Activated CD4-positive, CD25-positive, alpha-beta regulatory T cell treated with anti-CD3 and anti-CD28 coated beads, Interleukin-2, amount 50 U/mL, for 16 hours (primary cell): ENCODE measurements at places on chromosomes 7 and 10.

GRCh38 chr7:6234384-6234783, 38.0 kb downstream of the CYTH3 start:
- DNase-seq, result no peak

GRCh38 chr7:111137296-111138192, 46.6 kb downstream of the LRRN3 start:
- no peak for DNase-seq

DNA sequence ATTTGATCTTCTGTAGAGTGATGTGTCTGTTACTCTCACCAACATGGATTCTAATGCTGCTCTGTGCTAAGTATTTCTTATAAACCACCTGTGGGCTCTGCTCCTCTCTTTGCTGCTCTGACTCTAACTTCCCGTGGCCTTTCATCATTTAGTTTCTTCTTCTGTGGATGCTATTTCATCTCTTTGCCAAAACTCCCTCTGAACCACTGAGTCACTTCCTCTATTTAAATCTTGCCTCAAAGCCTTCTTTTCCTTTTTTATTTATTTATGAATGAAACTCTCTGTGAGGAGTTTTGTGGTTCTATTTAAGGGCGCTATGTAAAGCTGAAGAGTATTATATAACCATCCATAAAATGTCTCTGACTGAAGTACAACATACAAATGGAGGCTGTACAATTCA, 538.5 kb downstream of the SUGCT start:
- DNase-seq, result no peak

DNA sequence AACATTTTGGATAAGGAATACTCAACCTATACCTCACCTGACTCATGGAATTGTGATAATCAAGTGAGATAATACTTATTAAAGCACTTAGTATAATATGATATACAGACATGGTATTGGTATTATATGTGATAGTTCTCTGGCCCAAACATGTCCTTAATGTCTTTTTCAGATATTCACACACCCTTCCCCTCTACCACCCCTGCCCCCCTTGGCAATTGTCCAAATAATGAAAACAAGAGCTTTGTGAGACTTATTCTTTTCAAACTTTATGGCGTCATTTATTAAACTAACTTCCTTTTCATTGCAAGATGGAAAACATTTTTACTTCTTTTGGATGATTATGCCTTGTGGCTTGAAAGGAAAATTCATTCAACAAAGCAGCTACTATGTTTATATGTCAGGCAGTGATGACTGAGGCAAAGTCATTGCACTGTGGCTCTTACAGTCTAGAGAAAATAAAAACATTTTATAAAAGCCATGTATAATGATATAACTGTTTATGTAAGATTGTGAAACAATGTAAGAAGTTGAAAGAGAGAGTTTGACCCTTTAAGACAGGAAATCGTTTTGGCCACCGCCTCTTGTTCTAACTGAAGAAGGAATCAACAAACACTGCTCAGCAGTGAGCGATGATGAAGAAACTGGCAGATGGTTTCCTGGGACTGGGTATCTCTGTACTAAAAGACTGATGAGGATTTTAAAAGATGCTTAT, 27.4 kb downstream of the MINPP1 start:
- no peak for DNase-seq

DNA sequence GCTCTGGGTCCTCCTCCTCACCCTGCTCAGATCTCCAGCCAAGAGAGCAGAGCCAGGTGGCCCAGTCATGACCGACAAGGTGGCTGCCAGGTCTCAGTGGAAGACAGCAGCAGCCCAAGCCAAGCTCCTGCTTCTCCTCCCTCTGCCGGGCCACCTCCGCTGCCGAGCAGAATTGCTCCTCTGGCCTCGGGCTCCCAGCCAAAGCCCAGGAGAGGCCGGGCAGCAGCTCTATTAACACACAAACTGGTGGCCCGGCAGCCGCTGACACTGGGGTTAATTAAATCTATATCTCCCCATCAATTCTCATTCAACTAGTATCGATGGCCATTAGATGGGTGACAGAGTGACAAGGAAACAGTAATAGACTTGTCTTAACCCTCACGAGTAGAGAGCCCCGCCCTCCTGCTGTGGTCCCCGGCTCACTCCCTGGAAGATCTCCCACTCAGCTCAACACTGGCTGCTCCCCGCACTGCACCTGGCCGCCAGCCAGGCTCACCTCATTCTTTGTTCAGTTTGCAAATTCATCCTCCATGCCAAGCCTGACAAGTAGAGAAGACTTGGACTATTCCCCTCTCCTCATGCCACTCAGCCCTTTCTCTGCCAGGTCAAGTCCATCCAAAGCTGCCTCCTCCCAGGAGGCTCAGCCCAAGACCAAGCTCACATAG, 74.1 kb upstream of the UNC5B start:
- no peak for DNase-seq

- no peak for DNase-seq
Measured at GRCh38 chr7:107597582-107597916, 17.5 kb downstream of the BCAP29 start.

DNA sequence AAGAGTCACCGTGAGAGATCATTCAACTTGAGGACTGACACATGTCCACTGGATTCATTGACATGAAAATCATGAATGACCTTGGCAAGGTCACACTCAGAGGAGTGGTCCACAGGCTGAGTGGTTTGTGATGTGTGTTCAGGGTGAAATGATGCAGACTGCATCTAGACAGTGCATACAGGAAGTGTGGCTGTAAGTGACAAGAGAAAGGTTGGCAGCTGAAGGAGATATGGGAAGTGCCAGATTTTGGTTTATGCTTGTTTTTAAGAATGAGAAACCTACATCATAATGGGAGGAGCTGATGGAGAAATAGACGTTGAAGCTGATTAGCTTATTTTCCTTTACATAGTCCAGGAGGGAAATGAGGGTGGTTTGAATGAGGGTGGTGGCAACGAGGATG, 64.8 kb upstream of the VIPR2 start:
- DNase-seq, result no peak

- DNase-seq, result no peak
Measured at GRCh38 chr7:106608661-106609060, 52.3 kb downstream of the CCDC71L start.

- no peak for DNase-seq
Measured at GRCh38 chr10:71921324-71922027, 42.7 kb upstream of the CHST3 start.

DNA sequence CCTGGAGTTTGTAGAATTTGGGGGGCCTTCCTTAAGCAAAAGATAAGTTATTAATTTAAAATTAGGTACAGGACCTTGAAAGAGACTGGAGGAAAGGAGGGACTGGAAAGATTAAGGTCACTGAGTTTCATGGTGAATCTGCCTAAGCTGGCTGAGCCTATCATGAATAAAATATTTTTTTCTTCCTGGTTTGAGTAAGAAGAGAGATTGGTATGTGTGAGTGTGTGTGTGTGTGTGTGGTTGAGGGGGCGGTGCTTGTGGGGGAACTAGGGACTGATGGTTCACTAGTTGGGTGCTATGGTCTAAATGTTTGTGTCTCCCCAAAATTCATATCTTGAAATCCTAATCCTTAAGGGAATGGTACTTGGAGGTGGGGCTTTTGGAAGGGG, 142.5 kb upstream of the PRKCQ start:
- DNase-seq, result no peak

GRCh38 chr10:99007457-99007856, 228.2 kb downstream of the HPSE2 start:
- no peak for DNase-seq

DNA sequence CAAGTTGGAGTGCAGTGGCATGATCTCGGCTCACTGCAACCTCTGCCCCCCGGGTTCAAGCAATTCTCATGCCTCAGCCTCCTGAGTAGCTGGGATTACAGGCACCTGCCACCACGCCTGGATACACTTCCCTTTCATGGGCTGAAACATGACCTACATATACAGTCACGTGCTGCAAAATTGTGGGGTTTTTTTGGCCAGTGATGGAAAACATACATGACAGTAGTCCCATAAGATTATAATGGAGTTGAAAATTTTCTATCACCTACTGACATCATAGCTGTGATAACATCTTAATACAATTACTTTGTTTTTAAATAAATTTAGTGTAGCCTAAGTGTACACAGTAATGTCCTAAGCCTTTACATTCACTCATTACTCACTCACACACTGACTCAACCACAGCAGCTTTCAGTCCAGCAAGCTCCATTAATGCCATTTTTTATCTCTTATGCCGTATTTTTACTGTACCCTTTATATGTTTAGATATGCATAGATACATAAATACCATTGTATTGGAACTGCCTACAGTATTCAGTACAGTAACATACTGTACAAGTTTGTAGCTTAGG, 79.9 kb upstream of the TMEM196 start:
- no peak for DNase-seq

DNA sequence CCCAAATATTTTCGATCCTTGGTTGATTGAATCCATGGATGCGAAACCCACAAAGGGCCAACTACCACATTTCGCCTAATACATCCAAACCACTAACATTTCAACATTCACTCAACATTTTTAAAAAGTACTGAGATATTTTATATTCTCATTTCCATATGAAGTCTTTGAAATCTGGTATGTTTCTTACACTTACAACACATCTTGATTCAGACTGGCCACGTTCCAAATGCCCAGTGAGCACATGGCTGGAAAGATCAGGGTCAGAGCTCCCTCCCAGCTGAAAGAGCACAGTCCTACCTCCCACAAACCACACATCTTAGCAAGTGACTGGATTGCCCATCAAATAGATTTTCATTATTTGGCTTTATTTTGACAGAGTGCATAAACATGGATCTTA, 18.9 kb downstream of the NCAPG2 start:
- no peak for DNase-seq

- DNase-seq, result no peak
Measured at GRCh38 chr10:96238646-96239623, 32.4 kb downstream of the BLNK start.

DNA sequence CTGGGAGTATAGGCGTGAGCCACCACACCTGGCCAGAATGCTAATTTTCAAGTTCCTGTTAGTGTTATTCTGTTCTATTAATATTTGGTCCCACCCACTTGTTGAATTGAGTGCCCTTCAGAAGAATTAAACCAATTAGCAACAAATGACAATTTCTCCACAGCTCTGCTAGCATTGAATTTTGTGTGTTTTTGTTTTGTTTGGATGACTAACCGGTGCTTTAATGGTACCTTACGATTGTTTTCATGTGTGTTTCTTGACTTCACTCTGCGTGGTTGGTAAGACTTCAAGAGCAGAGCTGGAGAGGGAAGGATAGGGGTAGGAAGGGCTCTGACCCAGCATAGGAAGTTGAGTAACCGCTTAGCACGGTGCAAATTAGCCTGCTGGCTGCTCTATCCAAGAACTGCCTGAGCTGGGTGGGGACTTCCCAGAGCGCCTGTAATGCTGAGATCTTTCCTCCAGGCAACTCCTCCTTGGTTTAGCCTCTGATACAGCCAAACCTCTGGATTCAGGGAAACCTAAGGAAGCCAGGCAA, 4.6 kb downstream of the ARPC1B start:
- no peak for DNase-seq

- no peak for DNase-seq
Measured at GRCh38 chr10:8618834-8619233, 564.3 kb downstream of the GATA3 start.

- no peak for DNase-seq
Measured at GRCh38 chr10:122740640-122741039, 41.0 kb upstream of the C10orf120 start.

DNA sequence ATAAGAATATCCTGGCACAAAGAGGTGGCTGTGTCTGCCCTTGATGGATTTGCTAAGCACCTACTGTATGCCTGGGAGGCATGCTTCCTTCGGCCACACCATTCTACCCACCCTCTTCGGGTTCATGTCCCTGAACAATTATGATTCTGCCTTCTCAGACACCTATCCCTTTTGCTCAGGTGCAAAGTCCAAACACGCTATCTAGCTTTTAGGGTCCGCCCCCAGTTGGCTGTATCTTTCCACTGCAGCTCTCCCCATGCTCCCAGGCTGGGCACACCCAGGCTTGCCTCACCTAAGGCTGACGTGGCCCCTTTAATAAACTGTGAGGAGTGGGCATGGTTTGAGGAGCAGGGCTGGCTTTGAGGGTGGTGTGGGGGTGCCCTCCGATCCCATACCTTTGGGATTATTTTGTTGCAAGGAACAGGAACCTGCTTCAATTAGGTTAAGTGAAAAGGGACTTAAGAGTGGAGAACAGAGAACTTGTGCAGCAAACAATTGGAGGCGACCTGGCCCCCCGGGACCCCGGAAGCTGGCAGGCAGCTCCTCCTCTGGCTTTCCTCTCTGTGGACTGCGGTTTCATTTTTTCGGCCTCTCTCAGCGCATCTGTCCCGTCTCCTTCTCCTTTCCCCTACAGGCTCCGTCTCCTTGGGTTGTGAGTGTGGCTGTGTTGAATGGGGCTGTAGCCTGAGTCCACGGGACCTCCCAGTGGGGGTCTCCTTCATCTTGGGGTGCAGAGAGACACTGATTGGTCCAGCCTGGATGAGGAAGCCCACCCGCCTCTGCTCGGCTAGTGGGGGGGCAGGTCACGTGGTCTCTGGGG, 3.8 kb downstream of the CLIP2 start:
- DNase-seq, result no peak

DNA sequence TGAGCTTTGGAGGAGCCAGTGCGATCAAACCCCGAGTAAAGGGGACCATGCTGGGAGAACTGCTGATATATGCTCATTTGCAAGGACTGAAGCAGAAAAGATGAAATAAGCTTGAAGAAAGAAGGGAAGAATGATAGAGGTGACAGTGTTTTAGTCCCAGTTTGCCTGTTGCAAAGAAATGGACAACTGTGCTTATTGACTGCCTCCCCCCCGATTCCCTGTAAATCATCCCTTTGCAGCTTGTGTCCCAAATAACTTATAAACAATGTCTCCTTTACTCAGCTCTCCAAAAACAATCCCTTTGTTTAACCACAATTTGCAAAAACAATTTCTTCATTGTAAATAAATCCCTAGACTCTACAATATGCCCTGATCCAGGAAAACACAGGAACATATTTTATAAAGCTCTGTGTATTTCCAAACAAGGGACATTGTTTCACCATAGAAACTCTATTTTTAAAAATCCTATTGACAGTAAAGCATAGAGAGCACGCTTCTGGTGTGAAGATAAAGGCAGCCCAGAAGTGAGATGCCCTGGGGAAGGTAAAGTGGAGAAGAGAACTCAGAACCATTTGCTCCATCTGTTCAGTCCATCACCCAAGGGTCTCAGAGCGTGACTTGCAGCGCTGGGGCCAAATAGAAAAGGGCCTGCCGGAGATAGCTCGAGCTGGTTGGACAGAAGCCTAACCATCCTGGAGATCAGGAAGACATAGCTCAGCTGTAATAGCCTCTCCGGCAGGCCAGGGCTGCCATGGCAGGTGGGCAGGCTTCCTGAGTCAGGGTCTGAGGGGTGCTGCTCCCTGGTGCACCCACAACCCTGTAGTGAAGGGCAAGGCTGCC, 280.5 kb downstream of the WDR11 start:
- DNase-seq, result no peak
